ENCODE measurements at places on chromosomes 4 and X.

DNA sequence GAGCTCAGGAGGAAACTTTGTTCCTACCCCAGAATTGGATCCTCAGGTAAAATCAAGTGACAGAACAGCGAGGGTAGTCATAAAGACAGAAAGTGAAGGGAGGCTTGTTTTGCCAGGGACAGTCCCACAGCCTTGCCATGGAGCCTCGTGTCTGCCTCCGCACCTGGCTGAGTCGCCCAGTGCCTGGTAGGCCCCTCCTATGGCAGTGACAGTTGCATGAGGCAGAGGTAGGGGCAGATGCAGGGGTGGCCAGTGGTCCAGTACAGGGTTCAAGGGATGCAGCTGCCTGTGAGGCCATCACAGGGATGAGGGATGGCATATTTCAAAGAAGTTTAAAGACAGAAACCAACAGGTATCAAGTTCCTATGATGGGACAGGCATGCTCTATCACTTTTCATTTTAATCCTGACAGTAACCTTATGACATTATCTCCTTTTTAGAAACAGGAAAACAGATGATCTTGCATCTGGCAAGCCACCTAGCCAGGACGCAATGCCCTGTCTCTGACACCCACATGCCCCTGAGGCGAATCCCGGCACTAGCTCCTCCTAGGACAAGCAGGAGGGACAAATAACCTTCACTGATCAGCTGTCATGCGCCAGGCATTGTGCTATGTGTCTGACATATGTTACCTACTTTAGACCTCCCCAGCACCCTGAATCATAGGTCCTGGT is 127.4 kb upstream of the ENPP6 start:
- no peak for DNase-seq

DNA sequence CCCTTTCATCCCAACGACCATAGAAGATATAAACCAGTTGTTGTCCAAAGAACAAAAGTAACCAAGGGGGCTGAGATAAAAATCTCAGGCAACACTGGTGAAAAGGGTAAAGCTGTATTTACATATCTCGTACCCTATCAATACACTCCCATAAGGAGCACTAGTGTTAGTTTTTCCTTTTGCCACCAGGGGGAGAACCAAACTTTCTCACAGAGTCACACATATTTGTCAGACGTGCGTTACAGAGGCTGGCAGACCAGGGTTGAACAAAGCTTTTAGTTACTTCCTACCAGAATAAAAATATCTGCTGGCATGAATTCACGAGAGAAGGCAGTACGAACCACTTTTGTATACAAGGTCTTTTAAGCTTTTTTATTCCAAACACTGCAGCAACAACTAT is 88.3 kb downstream of the AMELX start:
- no peak for DNase-seq

GRCh38 chrX:101462892-101463291 is 22.4 kb upstream of the ARMCX4 start:
- no peak for DNase-seq

DNA sequence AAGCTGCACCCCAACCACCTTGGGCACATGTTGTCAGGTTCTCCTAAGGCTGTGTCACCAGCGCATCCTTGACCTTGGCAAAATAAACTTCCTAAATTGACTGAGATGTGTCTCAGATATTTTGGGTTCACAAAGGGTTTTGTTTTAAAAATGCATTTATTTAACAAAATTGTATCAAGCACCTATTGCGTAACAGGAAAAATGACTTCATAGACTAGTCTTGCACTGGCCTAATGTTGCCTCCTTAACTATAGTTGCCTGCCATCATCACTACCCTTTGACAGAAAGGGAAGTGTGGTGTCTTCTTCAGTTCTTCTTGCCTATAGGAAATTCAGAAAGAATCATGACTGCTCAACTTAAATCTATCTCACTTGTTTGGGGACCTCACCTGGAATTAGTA is 374.2 kb downstream of the SH2D1A start:
- no peak for DNase-seq

DNA sequence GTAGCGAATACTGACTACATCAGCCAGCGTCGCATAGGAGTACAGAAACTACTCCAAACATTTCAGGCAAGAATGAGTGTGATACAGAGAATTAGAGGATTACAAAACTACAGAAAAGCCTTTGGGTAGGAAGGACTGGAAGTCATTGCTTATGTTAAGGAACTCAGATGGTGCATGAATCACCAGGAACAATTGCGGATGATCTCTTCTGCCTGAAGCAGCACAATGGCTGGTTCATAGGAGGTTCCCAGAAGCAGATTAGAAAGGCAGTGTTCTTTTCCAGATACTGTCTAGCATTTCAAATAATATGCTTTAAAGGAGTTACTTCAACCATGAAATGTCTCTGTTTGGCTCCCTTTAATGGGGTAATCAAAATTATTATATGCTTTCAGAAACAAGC is 42.5 kb upstream of the MAP9 start:
- DNase-seq, result no peak

GRCh38 chr4:112075129-112075753 is 70.0 kb upstream of the FAM241A start:
- no peak for DNase-seq

GRCh38 chr4:30028826-30029225 is 691.3 kb upstream of the PCDH7 start:
- no peak for DNase-seq

- no peak for DNase-seq
Observed at GRCh38 chr4:81914623-81915022, 442.9 kb upstream of the RASGEF1B start.

GRCh38 chr4:130747842-130748241 is 1651.9 kb downstream of the C4orf33 start:
- DNase-seq, result no peak

- DNase-seq, result no peak
Observed at GRCh38 chrX:20362268-20363267, 95.9 kb upstream of the RPS6KA3 start.

- DNase-seq, result no peak
Observed at GRCh38 chr4:152247271-152247975, 288.5 kb downstream of the FBXW7 start.

DNA sequence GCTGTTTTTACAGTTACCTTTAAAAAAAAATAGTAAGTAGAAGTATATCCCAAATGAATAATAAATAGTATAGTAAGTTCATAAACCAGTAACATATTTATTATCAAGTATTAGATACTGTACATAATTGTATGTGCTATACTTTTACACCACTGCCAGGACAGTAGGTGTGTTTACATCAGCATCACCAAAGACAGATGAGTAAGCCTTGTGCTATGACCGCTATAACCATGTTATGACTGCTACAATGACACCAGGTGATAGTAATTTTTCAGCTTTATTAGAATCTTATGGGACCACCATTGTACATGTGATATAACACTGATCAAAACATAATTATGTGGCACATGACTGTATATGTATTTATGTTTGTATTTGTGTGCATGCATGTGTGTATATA is 27.3 kb downstream of the PABPC4L start:
- no peak for DNase-seq

- DNase-seq, result no peak
Observed at GRCh38 chrX:34332334-34332733, 200.2 kb upstream of the FAM47A start.

DNA sequence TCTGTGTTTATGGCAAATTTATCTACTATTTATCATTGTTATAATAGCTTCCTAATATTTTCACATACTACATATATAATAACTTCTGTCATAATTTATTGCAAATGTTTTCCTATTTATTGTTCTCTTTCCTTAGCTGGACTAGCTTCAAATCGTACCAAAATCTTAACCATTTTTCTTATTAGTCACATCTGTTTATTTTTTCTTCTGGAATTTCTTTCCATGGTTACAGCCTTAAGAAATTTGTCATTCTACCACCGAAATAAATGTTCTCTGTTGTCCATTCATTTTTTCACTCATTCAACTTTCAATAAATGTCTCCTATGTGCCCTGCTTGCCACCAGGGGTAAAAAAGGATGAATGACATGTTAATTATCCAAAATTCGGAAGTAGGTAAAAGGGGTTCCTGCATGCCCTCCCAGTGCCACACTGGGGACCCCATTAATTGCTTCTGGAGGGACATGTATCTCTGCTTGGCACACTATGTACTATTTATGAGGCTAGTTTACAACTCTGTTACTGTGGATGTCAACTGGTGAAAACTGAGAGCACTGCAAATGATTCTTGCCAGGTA is 182.1 kb downstream of the SH3KBP1 start:
- no peak for DNase-seq

DNA sequence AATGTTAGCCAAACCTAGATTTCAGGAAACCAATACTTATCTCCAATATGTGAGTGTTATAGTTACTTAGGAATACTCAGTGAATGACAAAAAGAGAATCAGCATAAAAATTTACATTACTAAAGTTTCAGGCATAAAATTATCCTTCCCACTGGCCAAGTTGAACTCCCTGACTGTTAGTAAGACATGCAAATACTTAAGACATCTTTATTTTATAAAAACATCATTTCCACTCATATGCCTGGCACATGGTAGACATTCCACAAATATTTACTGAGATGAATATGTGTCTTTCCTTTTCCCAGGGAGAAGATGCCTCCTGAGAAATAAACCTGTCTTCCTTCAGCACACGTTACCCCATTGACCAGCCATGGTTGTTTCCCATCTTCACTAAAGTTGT is 7.3 kb downstream of the VEGFD start:
- no peak for DNase-seq

DNA sequence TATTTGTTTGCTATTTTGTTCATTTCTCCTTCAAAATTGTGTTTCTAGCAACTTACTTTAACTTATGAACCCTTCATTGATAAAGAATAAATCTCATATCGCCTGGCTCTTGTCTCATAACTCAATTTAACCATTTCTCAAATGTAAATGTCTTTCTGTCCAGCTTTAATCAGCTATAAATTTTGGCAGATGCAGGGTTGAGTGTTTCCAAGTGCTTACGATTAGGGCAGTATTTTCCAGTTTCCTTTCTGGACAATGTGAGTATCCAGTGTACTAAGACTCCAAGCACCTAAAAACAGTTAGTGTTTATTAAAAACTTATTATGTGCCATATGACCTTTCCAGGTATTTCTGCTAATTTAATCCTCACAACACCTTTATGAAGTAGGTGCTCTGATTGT is 218.6 kb upstream of the GK2 start:
- no peak for DNase-seq

GRCh38 chrX:110301194-110301593 is 16.7 kb downstream of the AMMECR1 start:
- no peak for DNase-seq

GRCh38 chrX:104854188-104854587 is 288.2 kb downstream of the IL1RAPL2 start:
- no peak for DNase-seq

DNA sequence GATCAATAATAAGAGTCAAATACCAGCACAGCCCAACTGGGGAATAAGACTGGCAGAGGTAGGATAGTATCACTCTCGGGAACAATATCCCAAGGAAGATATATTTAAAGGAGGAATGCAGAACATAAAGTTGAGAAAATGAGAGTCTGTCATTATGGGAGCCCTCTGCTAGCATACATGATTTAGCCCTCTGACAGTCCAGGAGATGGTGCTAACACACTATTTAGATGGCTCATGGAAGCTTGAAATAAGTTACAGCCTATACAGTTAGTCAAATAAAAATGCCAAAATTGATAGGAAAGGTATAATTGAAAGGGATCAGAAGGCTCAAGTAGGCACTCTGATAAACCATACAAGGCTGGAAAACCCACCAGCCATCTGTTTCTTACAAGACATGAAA is 201.0 kb upstream of the NEIL3 start:
- DNase-seq, result no peak

GRCh38 chr4:139319571-139319970 is 17.3 kb upstream of the NDUFC1 start:
- no peak for DNase-seq

DNA sequence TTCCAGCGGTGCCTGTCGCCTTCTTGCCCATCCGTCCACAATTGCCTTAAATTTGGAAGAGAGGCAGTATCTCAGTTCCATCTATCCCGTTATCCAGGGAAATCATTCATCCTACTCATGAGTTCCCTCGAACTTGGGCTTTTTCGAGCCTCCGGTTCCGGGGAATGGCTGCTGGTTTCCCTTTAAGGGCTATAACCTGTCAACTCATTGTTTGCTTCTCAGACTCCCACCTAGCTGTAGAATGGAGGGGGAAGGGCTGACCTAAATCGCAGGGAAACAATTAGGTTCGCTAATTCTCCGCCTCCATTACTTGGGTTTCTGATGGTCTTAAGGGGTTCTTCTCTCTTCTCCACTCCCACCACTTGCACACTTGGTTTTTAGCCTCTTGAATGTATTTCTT is 1.2 kb downstream of the UCHL1 start:
- DNase-seq, result no peak

- DNase-seq, result no peak
Observed at GRCh38 chrX:154457491-154458115, 478 bp upstream of the PLXNA3 start.

GRCh38 chr4:129988957-129989356 is 893.0 kb downstream of the C4orf33 start:
- no peak for DNase-seq

GRCh38 chrX:101028562-101028961 is 23.3 kb downstream of the TRMT2B start:
- no peak for DNase-seq

- no peak for DNase-seq
Observed at GRCh38 chr4:36492590-36492989, 211.2 kb downstream of the DTHD1 start.

DNA sequence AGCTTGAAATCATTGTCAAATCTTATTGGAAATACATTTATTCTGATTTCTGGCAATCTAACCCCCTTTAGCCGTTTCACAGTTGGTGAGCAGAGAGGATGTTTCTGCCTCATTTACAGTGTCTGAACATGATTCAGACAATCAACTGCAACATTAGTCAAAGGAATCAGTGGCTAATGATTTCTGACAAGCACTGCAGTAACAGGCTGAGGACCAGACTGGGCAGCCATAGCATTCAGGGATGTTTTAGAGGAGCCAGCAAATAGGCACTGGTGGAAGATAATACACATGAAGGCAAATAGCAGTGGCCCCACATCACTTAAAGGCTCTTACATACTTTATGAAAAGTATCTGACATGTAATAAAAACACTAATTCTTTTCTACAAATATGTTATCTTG is 102.8 kb downstream of the TTC29 start:
- DNase-seq, result no peak

DNA sequence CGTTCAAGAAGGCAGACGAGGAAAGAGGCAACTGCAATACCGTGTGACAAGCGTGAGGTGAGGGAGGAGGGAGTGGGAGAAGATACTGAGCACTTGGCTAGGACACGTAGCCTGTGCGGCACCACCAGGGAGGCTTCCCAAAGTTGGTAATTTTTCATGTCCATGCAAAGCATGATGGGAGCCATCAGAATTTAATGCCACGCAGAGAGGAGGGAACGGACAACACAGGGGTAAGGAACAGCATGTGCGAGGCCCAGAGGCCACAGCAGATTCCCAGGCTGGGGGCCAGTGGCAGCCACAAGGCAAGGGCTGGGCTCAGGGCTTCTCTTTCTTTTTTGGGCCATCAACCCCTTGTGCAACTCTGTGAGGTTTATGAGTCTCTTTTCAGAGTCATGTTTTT is 11.0 kb upstream of the CLDN24 start:
- DNase-seq, result no peak
